ENCODE measurements at places on chromosomes 13 and 19.

GRCh38 chr13:48158915-48159314 lies 64.0 kb upstream of the MED4 start:
- no peak for DNase-seq

DNA sequence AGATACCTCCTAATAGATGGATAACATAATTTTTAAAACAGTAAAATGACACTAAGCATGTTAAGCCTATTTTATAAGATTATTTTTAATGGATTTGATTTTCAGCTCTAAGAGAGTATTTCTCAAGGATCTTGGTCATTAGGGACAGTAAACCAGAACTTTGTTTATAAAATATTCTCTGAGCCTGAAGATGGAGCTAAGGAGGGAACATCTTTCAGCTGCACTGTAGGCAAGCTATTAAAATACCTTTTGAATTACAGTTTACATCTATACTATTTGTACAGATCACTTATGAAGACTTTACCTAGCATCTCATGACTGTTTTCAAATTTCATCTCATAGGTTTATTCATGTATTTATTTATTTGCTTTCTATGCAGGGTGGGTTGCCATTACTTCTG lies 345.3 kb downstream of the MYO16 start:
- DNase-seq: no peak

DNA sequence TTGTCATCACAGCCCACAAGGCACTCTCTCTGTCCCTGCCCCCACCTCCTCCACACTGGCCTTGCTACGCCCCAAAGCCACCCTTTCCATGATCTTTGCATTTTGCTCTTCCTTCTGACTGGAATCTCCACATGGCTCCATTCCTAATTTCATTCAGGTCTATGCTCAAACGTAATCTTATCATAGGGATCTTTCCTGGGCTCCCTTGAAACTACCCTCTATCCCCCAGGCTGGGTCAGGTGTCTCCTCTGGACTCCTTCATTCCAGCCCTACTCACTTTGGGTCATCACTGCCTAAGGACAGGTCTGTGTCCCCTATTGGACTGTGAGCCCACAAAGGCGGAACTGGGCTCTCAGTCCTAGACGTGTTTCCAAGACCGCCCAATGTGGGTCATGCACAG lies 3.1 kb downstream of the GEMIN7 start:
- DNase-seq: no peak

- no peak for DNase-seq
These were observed 9.0 kb upstream of the DIRAS1 start for GRCh38 chr19:2729943-2730818.

DNA sequence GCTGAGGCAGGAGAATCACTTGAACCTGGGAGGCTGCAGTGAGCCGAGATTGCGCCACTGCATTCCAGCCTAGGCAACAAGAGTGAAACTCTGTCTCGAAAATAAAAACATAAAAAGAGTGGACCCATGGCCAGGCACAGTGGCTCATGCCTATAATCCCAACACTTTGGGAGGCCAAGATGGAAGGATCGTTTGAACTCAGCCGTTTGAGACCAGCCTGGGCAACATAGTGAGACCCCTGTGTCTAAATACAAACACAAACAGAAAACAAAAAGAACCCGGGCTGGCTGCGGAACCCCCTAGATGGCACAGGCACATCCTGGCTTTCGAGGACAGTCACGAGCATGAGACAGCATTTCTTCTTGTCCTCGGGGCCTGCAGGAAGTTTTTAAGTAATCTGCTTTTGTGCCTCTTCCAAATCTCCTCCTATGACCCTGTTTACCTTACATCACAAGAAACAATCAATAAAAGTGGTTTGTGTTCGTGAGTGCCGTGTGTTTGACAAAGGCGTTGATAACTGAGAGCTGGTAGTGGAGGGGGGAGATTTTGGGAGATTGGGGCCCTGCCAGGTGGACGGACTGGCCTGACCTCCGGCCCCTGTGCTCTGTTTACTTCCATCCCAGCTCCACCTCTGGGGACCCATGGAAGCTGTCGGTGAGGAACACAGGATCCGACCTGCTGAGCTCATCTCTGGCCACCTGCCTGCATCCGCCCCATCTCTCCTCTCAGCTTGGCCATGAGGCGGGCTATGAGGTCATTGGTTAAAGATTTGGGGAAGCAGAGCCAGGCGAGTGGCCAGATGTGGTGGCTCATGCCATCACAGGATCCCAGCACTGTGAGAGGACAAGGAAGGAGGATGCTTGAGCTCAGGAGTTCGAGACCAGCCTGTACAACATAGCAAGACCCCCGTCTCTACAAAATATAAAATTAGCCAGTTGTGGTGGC lies 5.9 kb upstream of the GDF15 start:
- no peak for DNase-seq

- no peak for DNase-seq
These were observed 470.2 kb upstream of the PRR20A start for GRCh38 chr13:56670563-56670962.

- DNase-seq: no peak
These were observed 10.0 kb downstream of the CAMSAP3 start for GRCh38 chr19:7605490-7606222.

DNA sequence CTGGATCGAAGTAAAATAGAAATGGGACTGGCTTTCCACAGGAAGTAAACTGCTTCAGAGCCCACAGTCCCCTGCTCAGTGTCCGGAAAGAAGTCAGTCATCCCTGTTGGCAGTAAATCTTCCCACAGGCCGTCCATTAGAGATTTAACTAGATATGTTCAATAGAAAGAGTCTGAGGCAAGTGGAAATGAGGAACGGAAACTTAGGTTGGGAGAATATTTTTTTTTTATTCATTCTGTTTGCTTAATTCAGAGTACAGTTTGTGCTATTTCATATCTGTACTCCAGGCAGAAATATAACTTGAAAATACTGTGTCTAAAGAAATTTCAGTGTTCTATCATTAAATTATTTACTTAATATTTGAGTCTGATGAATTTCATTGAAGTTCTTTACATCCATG lies 22.7 kb downstream of the SLC25A15 start:
- no peak for DNase-seq

DNA sequence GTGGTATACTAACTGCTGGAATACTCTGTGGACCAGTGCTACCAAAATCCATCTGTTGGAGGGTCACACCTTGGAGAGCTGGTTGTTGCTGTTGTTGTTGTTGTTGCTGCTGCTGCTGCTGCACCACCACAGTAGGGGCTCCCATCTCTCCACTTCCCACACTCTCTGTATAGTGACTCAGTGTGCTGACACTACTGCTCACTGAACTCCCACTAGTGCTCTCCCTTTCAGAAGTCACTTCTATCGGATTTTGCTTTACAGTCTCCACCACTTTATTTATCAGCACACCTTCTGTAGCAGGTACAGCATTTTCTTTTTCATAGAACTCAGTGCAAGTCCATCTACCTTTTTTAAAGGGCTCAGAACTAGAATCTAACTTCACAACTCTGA lies 1.7 kb downstream of the TSC22D1 start:
- no peak for DNase-seq
